ENCODE measurements at places on chromosomes 1 and 21.

DNA sequence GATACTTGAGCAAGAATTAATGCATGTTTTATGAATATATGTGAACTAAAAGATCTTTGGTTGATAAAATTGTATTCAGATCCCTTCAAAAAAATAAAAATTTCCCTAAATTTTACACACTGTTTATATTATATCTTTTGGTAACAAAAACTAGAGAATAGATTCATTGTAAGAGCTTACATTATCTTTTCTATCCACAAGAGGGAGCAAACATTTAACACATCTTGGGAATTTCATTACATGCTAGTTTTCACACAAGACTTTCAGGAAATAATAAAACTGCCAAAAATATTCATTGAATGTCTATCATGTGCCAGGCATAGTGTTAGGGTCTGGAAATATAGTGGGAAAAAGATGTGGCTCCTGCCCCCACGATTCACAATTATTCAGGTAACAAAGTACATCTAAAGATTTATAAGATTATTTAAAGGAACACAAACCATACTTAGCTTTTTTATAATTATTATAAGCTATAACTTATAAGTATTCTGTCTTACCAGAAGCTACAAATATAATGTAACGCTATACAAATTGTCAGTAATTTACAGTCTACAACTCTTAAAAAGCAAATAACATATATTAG is 30.6 kb downstream of the FAF1 start:
- DNase-seq: peak; percentile 34

DNA sequence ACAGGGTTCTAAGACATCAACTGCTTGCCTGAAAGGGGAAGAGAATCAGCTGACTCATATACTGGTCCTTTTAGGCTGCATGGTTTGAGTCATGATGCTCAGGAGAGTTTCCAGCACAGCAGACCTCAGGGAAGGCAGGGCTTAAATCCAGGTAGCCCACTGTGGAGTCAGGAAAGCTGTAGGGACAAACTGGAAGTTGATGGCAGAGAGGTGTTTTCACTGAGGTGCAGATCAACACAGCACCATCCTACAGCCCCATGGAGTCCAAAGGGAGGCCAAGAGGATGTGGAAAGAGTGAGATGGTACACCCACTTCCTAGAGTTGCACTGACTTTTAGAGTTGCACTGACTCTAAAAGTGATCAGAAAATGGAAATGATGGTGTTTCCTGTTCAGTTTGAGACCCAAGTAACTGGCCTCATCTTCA is 252.4 kb upstream of the DUSP10 start:
- DNase-seq: no peak

DNA sequence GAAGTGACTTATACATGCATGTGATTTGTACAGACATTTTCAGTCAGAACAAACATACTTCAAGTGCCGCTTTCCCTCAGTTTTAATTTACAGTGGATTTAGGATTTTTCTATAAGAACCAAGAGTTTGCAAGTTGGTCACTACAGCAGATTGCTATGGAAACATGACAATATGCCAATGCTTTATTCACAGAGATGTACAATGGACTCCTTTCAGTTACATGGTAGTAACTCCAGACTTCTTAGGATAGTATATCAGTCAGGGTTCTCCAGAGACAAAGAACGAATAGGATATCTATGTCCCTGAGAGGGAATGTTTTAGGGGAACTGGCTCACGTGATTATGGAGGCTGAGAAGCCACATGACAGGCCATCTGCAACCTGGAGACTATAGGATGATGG is 27.4 kb downstream of the IFI44 start:
- DNase-seq: no peak

DNA sequence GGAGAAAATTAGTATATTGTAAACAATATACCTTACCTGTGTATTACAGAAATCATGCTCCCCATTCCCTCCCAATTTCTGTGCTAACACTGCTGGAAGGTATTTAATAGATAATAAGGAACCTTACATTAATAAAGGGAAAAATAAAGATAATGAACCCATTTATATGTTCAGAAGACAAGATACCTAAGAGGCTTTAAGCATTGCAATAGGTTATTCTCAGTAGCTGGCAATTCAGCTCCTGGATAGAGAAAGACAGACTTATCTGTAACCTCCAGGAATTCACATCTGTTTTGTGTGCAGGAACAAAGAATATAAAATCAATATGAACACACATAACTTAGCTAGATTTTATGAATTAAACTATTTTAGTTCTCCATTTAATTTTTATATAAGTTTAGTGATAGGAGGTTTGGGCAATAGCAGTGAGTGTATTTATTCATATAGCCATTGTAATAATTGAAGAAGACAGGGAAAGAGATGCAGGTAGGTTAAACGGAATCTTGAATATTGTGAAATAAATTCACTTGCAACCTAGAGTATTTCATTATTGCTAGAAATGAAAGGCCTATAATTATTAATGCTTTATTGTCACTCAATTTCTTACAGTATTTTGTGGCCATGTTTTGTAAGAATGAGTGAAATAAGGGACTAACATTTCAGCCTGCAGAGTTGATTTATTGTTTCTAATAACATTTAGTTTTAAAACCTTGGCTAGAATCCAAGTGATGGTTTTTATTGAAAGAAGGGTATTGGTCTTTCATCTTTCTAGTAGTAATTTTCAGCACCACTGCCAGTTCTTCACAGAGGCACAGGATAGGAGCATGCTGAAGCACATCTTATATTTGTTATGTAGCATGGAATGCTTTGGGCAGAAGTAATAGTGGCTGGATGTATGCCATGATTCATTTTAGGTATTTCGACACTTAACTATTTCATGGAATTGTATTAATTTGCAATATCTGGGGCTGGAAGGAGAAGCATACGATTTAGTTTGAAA is 1.5 kb downstream of the XPR1 start:
- no peak for DNase-seq

- no peak for DNase-seq
These were observed 160.2 kb downstream of the DENND1B start for GRCh38 chr1:197614916-197615692.

GRCh38 chr21:33199100-33199464 is 30.7 kb upstream of the IFNAR2 start:
- DNase-seq: no peak

DNA sequence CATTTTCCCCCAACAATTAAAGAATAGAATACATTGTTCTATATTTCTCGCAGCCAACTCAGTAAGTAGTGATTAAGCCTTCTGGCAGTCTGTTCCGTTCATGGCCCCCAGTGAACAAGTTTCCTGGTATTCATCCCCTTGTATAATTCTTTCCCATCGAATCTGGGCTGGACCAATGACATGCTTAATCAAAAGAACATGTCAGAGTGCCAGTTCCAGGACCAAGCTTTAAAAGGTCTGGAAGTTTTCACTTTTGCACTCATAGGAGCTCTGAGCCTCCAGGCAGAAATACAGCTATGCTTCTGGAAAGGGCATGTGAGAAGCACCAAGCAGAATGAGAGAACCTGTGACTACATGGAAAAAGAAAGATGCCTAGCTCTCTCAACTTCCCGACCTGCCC is 22.5 kb upstream of the DPYD start:
- DNase-seq: no peak

DNA sequence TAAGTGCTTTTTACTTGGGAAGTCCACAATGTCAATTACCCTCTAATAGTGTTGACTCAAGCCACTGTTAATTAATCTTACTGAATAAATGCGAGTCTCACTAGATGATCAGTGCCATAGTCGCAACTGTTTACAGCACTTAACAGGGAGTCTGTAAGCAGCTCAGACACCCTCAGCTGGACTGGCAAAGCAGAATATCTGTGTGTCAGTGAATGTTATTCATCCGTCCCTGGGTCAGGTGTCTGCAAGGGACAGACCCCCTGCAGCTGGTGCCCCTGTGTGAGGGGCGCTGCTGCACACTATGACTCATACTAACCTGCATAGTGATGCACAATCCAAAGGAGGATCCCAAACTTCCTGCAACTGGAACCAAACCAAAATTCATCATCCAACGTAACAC is 306.5 kb downstream of the HHIPL2 start:
- DNase-seq: no peak
